Spinal cord (tissue), 10 donors: ENCODE measurements at places on chromosomes 11 and 22.
A peak's percentile ranks its signal among the peaks of the same experiment; 100 is the strongest.

GRCh38 chr11:66866511-66866986 lies 9.7 kb downstream of the LRFN4 start:
- no peak for DNase-seq

GRCh38 chr22:38030311-38031133 lies 26.7 kb upstream of the PICK1 start:
- DNase-seq = no peak

DNA sequence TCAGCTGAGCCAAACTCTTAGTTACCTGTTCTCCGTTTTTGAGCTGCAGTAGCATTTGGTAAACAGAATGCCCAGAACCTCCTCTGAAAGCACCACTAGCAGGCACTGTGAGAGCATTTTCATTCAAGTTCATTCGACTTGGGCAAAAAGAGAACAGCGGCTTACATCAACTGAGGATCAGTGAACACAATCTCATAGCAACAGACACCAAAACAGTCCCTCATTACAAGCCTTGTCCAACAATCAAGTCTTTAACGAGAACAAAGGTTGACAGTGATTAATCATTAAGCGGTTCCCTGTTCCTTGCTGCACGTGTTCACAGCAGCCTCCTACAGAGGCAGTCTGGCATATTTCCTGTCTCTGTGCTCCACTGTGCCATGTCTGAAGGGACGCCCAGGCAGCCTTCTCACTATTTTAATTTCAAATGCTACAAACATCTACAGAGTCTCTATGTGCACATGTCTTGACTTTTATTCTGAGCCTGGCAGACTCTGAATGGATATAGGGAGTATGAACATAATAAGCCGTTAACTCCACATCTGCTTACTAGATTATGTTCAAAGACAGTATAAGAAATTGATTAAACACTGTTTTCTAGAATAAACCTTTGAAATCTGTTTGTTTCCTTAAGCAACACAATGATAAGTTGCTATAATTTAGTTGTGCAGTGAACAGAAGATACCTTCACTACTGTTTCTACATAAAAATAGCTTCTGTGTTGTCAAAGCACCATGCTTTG lies 88.3 kb upstream of the MTMR2 start:
- peak; percentile 94 for DNase-seq

DNA sequence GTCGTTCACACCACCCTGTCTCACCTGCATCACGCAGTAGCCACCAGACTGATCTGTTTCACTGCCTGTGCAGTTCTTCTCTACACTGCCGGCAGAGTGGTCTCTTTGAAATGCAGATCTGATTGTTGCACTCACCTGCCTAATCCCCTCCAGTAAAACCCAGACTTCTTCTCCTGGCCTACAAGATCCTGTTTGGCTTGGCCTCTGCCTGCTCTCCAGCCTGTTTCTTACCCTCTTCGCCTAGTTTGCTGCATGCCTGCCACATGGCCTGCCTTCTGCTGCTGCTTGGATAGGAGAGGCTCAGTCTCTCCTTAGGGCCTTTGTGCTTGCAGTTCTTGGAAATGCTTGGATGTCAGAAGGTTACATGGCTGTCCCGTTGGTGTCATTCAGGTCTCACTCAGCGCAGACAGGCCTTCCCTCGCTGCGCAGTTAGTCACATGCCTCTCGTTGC lies 42.0 kb downstream of the PACS1 start:
- no peak for DNase-seq

- DNase-seq = no peak
These were observed 17.2 kb downstream of the SYNGR1 start for GRCh38 chr22:39367035-39367434.

DNA sequence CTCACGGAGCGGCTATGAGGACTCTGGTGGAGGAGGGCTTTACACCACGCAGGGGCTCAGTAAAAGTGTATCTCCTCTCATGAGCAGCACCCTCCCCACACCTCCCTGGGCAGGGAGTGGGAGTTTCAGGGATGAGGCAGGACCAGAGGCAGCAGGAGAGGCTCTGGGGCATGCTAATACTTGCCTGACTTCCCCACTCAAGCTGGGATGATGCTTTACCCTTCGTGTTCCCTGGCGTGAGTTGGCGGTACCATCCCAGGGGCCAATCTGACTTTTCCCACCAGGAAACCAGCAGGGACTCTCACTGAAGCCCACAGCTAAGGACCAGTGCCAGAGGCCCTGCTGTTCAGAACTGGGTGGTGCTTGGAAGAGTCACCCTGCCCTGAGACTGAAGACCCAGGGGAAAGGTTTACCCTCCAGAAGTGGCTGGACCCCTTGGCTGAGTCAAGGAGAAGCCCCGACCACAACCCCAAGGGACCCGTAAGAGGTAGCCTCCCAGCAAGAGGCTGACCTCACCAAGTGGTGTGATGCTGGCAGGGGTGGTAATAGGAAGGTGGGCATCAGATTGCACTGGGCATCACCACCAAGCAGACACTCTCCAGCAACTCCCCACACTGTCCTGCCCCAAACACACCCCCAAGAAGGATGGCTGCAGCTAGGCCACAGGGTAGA lies 65.6 kb downstream of the THAP12 start:
- DNase-seq = no peak

GRCh38 chr22:20486229-20486628 lies 9.4 kb downstream of the KLHL22 start:
- DNase-seq = no peak

DNA sequence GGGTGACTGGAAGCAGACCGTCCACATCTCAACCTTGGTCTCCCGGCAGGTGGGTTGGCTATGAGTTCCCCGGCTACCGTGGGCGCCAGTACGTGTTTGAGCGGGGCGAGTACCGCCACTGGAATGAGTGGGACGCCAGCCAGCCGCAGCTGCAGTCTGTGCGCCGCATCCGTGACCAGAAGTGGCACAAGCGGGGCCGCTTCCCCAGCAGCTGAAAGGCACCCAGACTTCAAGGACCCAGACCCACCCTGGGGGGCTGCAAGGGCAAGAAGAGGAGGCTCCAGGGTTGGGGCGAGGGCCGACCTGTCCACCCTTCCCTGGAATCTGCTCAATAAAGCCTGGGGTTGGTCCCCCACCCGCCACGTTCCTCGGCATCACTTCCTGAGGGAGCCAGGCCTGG lies 7.3 kb downstream of the CRYBB3 start:
- DNase-seq = no peak

DNA sequence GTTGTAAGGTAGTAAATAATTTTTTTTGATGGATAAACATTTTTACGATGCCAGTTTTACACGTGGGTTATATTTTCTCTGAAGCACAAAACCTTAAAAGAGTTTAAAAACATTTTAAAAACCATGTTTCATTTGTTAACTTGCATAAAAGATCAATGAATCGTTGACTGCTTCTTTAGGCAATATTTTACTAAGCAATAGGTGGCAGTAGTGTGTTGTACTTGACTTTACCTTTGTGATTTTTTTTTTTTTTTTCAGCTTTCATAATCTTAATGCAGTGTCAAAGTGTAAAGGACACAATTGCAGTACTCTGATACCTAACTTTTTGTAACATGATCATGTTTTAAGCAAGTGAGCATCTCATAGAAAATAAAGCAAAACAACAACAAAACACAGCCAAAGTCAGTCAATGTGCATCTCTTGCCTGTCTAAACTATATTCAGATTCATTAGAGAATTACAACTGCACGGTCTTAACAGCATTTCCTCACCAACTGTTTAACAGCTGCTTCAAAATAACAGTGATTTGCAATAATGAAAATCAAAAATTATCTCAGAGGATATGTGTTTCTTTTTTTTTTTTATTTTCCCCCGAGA lies 27.7 kb downstream of the DNAJC24 start:
- no peak for DNase-seq

DNA sequence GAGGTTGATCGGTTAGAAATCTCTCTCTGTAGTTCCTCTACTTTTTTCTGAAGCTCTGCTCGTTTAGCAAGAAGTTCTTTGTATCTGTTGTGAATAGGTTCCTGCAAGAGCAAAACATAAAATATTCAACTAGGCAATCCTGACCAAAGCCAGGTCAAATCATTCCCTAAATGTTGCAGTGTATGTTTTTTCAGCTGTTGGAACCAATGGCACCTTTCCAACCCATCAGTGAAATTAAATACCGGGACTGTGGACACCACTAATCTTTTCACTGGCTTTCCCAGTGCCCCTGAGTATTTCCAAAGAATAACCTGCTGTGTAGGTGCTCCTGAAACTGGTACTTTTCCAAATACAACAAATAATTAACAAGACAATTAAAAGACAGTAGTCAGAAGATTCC lies 45.1 kb downstream of the CEP57 start:
- no peak for DNase-seq

DNA sequence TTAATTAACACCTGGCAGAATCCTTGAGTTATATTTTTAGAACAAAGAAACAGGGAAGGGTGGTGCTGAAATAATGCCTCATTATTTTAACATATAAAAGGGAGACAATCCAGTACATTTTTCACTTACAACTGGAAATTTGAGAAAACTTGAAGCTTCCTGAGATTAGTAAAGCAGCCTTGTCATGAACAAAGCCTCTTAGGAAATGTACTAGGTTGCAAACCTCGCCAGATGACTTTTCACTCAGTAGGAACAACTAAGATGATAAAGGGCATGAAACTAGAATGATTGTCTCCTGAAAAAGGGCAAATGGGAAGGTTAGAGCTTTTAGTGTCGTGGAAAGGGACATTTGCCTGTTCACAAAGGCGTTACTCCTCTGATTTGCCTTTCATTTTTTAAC lies 289.6 kb downstream of the ETS1 start:
- no peak for DNase-seq

- no peak for DNase-seq
These were observed 6.9 kb upstream of the PSMC3 start for GRCh38 chr11:47433157-47433556.

GRCh38 chr11:110147962-110148709 lies 54.9 kb downstream of the ZC3H12C start:
- DNase-seq = no peak
